ENCODE measurements at places on chromosomes 3 and 15.

GRCh38 chr3:160003520-160004128, 15.0 kb downstream of the IL12A start:
- peak; percentile 23 for DNase-seq

DNA sequence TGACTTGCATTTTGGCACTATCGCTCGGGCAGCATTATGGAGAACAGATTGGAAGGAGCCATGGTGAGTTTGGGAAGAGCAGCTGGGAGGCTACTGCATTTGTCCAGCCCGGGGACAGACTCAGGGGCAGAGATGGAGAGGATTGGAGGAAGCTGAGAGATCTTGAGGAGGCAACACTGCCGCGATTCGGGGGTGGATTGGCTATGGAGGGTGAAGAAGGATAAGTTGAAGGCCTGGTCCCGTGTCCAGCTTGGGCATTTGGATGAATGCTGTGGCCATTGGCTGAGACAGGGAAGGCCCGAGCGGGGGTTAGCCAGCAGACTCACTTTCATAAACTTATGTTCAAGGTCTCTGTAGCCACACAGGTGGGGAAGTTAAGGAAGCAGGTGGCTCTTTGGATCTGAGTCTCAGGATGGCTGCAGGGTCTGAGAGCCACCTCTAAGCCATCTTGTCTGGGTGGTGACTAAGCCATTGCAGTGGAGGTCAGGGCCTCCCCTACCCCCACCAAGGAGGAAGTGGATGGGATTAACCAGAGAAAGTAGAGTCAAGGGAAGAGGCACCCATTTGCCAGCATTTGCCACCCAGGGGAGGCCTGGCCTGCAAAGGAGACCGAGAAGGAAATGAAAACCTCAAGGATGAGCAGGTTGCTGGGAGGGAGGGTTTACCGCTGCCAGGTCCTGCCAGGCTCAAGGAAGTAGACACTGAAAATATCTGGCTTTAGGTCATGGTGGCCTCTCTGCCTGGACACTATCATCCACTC, 144.0 kb upstream of the TLE3 start:
- DNase-seq: no peak

GRCh38 chr15:92663250-92663951, 7.8 kb upstream of the FAM174B start:
- no peak for DNase-seq

- DNase-seq: no peak
Observed at GRCh38 chr3:157626817-157627216, 123.6 kb upstream of the VEPH1 start.

- DNase-seq: no peak
Observed at GRCh38 chr3:87225659-87226058, 1.4 kb upstream of the CHMP2B start.
